ENCODE measurements at places on chromosomes 11 and 22.

- DNase-seq = no peak
Observed at GRCh38 chr22:36398601-36399471, 11.1 kb upstream of the MYH9 start.

DNA sequence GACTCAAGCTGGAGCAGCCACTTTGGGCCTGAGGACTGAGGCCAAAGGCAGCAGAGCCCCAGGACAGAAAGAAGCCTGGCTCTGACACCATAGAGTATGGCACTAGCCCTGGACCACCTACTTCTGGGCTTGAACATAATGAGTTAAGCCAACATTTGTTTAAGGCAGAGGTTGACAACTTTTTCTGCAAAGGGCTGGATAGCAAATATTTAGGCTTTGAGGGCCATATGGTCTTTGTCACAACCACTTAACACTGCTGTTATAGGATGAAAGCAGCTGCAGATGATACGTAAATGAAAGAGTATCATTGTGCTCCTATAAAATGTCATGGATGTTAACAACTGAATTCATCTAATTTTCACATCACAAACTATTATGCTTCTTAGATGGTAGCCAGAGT, 16.6 kb downstream of the OSBP start:
- DNase-seq = no peak

DNA sequence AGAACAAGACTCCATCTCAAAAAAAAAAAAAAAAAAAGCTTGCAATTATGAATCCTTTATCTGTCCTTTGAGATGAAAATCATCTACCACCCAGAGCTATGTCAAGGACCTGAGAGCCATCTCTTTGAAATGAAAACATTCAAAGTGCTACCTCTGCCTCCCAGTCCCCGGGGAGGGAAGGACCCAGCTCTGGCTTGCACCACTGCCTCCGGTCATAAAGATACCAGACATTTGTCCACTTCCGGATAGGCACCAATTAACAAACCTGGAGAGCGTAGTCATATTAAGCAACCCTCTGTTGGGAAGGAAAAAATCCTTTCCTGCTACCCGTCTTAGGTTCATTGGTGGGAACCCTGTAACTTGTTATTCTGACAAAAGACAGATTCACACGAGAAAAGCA, 98.6 kb downstream of the ARHGAP8 start:
- DNase-seq = no peak

- no peak for DNase-seq
Observed at GRCh38 chr11:35142481-35143075, 3.6 kb downstream of the CD44 start.

GRCh38 chr11:46105926-46106325, 15.3 kb downstream of the PHF21A start:
- no peak for DNase-seq
